ENCODE measurements at places on chromosomes 3 and 15.

GRCh38 chr3:10475983-10476382, 29.4 kb downstream of the ATP2B2 start:
- no peak for DNase-seq

DNA sequence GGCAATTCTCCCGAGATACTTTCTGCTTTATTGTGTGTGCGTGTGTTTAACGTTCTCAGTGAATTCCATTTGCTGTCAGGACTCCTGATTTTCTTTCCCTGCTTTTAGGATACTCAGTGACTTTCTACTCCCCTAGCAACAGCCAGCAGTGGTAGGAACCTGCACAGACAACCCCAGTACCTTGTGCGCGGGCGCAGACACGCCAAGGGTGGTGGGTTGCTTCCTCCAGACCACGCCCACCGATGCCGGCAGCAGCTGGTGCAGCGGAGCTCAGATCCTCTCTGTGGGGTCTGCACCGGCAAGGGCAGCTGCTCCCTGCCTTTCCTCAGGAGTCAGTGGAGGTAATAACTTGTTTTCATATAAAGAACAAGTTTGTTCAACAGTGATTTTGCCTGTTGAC, 225.1 kb upstream of the NDN start:
- DNase-seq, result no peak

DNA sequence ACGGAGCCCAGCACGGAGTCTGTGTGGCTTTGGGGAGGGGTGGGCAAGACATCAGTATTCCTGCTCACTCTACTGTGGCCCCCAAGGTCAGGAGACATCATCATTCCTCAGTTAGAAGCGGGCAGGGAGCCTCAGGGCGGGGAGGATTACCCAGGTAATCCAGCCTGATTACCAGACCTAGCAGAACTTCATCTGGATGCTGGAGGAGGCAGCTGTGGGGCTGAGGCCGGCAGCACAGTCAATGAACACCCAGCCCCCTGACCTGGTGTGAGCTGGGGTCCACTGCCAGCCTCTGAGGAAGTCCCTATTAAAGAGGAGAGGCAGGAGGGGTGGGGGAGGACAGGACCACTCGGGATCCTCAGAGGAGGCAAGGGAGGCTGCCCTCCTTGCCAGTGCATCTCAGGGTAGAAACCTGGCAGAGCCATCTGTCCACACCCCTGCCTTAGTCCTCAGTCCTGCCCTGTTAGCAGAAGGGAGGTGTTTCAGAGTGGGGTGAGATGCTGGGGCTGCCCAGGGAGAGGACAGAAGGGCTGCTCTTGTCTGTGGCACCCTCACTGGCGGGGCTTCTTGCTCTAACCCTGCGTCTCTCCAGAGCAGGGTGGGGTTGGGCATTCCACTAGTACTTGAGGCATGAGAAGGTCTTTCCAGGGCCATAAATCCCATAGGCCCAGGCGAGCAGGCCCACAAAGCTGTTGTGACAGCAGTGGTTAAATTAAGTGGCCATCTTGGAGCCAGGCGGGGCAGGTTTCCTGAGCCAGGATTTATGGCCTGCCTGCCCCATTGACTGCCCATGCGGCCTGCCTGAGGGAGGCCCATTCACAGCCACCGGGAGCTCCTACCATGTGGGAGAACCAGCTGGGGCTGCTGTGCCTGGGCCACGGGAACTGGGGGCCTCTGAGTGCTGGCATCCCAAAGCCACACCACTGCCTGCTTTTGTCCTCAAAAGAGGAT, 82.1 kb downstream of the LINGO1 start:
- no peak for DNase-seq

DNA sequence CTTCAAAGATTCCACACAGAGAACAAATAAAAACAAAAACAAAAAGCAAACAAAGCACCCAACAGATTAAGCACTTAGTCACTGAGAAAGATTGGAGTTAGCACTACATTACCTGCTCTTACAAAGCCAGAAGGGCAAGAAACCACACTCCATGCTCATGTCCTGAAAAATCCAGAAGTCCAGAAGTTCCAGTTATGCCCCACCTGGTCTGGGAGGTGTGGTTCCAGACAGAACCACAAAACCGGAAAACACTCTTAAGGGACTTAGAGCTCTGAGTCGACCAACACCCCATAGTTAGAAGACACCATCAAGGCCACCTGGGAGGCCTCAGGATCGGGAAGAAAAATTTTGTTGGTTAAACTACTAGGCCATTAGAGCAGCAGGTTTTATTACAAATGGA, 88.9 kb downstream of the TNIK start:
- DNase-seq, result no peak

DNA sequence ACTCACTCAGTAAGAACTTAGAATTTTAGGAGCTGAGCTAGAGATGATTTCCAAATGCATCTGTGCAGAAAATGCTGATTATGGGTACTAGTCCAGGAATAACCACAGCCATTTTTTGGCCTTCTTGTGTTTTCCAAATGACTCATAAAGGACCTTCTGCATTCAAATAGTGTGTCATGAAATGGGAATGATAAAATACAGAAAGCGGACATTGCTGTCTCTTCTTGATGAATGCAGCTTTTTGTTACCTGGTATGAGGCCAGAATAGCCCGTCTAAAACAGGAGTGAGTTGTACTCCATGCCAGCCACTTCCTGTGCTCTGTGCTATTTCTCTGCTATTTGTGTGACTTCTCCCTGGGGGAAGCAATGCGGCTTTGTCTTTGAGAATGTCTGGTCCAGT, 20.5 kb upstream of the FRMD5 start:
- DNase-seq, result peak; percentile 24

- DNase-seq, result no peak
Measured at GRCh38 chr3:131072845-131073244, 46.2 kb downstream of the NEK11 start.

DNA sequence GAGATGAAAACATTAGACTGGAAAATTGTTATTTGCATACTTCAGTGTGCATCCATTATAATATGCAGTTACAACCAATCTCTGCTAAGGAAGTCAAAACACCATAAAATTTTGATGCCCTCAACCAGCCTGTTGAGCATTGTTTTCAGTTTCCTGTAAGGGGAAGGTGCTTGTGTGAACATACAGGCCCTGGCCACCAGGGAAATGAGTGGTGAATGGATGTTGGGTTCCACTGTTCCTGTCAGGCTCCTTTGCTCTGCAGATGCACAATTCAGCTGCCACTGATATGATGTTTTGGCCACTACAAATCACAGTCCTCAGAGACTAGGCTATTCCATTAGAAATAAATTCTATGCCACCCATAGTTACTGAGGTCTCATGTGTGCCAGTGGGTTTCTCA, 184.6 kb downstream of the SYNPR start:
- no peak for DNase-seq

Data from A549 (cell line).